ENCODE measurements at places on chromosomes 12 and 14.

DNA sequence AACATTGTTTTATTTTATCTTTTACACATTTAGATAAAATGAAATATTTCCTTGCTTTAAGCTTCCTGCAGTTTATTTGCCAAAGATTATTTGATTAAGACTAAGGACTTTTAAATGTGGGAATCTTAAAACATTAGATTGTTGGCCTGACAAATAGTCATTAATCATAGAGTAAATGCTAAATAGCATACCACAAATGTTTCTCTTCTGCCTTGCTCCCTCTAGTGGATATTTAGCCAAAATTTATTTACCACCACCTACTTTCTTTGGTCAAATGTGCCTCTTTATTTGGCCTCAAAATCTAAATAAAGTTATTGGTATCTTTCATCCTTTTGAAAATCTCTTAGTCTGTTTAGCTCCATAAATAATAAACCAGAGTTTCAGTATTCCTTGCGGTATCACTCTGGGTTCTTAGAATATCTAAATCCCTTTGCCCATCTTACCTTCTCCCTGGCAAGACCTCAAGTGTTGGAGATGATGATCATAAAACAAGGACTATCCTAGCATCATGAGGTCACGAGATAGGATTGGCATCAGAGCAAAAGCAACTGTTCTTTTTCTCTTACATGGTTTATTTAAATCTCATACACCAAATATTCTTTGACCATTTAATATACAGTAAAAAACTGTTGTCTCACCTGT, 150.6 kb upstream of the AEBP2 start:
- no peak for DNase-seq

GRCh38 chr12:67155863-67156262, 113.3 kb upstream of the CAND1 start:
- no peak for DNase-seq

DNA sequence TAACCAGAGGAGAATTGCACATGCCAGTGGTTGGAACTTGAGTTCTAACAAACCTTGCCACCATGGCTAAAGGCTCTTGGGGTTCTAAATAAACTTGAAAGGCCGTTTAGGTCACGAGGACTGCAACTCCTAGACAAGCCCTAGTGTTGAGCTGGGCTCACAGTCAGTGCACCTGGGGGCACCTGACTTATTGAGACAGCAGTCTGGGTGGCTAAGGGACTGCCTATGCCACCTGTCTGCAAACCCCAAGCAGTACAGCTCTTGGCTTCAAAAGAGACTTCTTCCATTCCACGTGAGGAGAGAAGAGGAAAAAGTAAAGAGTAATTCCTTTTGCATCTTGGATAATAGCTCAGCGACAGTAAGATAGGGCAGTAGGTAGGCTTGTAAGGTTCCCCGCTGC, 765.6 kb upstream of the FOXG1 start:
- DNase-seq = no peak

GRCh38 chr14:101908795-101909194, 55.6 kb upstream of the DYNC1H1 start:
- no peak for DNase-seq

GRCh38 chr12:34301251-34302130, 279.2 kb downstream of the ALG10 start:
- DNase-seq = no peak

- DNase-seq = no peak
Measured at GRCh38 chr14:24924544-24924943, 125.4 kb downstream of the STXBP6 start.

GRCh38 chr12:132021031-132021871, 71.5 kb downstream of the EP400 start:
- peak; percentile 32 for DNase-seq

GRCh38 chr12:27732281-27732680, 21.6 kb downstream of the MRPS35 start:
- DNase-seq = no peak

DNA sequence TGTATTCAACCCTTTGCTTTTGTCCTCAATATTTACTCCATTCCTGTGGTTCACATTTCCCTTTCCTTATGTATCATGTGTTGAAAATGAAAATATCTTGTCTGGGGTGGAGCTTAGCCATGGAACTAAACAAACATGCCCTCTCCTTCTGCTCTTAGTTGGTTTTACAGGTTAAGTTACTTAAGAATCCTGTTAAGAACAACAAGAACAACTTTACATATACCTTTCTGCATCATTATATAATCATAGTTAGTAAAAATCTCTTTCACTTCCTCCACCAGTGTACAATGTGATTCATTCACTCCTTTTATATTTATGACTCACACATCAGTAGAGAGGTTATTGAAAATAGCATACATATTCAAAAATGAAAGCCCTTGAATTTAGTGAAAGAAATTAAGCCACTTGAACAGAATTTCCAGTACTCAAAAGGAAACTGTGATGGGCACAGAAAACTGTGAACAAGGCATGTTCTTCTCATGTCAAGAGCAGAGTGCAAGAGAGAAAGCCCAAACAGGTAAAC, 307.7 kb downstream of the CCDC91 start:
- DNase-seq = no peak

DNA sequence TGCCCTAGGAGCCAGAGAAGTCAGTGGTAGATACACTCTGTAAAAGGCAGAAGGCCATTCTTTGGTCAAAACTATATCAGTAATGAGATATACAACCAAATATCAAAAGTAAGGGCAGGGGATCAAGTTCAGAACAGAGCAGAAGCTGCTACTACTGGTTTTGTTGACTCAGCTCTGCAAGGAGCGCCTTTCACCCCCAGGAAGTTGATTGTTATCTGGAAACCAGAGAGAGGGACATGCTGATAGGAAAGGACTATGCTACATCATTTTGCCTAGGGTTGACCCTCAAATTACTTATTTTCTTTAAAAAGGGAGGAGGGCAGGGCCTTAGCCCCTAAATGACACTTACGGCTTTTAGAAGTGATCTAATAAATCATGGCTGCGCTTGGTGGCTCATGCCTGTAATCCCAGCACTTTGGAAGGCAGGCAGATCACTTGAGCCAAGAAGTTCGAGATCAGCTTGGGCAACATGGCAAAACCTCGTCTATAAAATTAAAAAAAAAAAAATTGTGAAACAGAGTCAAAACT, 194.0 kb downstream of the KLHL28 start:
- DNase-seq = no peak

GRCh38 chr12:83123039-83123438, 436.3 kb downstream of the TMTC2 start:
- DNase-seq = no peak
